ENCODE measurements at places on chromosomes 5 and 9.

GRCh38 chr9:108779551-108780325, 76.0 kb downstream of the ACTL7B start:
- peak; percentile 4 for DNase-seq

GRCh38 chr5:104016646-104017045, 454.1 kb upstream of the NUDT12 start:
- no peak for DNase-seq

GRCh38 chr9:35906923-35907699, 1.1 kb downstream of the HRCT1 start:
- DNase-seq = no peak

DNA sequence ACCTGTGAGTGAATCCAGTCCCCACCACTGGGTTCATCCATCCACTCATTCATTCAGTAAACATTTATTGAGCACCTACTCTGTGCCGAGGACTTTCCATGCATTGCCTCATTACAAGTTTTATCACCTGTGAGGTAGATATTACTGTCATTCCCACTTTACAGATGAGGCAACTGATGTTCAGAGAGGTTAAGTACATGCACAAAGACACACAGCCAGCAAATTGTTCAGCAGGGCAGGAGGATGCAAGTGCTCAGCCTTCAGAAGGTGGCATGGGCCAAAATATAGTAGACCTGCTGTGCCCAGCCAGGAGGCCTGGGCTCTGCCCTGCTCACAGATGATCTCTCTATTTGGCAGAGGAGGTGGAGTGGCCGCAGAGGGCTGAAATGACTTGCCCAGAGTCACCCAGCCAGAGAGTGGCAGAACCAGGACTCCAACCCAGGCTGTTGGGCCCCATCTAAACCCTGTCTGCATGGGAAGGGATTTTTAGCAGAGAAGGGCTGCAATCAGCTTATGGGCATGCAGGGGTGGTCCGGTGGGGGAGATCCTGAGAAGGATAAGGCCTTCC, 7.6 kb upstream of the NEURL1B start:
- no peak for DNase-seq

- DNase-seq = no peak
Observed at GRCh38 chr5:33772380-33772897, 119.4 kb downstream of the ADAMTS12 start.

- no peak for DNase-seq
Observed at GRCh38 chr5:157464519-157465171, 4.6 kb downstream of the NIPAL4 start.

DNA sequence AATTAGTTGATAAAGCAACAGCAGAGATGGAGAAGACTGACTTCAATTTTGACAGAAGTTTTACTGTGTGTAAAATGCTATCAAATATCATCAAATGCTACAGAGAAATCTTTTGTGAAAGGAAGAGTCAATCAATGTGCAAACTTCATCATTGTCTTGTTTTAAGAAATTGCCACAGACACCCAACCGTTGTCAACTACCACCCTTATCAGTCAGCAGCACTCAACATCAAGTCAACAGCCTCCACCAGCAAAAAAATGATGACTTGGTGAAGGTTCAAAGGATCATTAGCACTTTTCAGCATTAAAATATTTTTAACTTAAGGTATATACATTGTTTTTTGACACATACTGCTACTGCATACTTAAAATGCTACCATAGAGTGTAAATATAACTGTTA, 888.8 kb downstream of the CDH18 start:
- no peak for DNase-seq

DNA sequence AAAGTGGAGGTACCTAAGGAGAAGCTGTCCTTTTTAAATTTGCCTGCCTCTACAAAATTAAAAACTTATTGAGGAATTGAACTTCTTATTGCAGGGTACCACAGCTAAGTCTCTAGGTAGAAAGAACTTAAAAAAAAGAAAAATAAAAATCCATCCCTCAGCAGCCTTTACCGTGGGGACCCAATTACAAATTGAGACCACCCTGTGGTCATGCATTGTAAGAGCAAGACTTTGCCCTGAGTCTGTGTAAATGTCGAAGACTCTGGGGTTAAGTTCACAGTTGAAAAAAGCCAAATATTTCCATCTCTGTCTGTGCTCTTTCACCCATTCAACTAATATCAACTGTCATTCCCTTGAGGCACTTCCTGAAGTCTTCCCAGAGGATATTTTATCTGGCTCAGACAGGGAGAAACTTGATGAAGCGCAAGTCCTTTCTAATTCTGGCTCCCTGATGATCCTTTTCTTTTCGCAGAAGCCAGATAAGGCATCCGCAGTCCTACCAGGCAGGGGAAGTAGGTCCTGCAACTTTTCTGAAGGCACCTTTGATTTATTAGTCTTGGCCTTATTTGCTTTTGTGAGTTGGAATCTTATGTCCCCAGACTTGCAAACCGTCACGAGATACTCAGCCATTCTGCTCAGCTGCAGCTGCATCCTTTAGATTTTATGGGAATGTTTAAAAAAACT, 323.8 kb upstream of the WWC1 start:
- no peak for DNase-seq

All from spinal cord (tissue), 10 donors.